GM06990 (cell line): ENCODE measurements at places on chromosomes 11 and 22.

GRCh38 chr11:1667121-1667850, 29.7 kb upstream of the KRTAP5-6 start:
- no peak for DNase-seq

GRCh38 chr22:50253046-50253915, 2.2 kb upstream of the HDAC10 start:
- peak; percentile 1 for DNase-seq

- DNase-seq: no peak
These were observed 7.8 kb downstream of the MYEOV start for GRCh38 chr11:69301455-69302401.

- peak; percentile 24 for DNase-seq
These were observed 76.2 kb upstream of the TTLL12 start for GRCh38 chr22:43262990-43263644.

DNA sequence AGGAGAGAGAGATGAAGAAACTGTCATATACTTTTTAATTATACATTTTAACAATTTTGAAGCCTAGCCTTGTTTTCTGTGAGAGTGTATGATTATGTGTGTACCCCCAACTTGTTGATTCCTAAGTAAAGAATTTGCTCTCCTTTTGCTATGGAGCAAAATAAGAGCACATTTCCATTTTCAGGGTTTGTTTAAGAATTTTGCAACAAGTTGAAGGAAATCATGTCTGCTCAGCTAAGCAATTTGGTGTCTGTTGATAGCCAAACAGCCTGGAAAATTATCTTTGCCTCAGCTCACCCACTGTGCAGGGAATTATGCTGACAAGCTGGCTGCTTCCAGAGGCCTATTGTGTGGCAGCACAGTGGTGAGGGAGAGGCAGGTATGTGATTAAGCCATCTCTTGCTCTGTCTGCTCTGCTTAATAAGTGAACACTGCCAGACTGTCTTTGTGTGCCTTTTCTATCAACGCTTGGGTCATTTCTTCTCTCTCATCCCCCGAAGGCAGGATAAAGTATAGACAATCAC, 135.1 kb upstream of the TTC12 start:
- no peak for DNase-seq

DNA sequence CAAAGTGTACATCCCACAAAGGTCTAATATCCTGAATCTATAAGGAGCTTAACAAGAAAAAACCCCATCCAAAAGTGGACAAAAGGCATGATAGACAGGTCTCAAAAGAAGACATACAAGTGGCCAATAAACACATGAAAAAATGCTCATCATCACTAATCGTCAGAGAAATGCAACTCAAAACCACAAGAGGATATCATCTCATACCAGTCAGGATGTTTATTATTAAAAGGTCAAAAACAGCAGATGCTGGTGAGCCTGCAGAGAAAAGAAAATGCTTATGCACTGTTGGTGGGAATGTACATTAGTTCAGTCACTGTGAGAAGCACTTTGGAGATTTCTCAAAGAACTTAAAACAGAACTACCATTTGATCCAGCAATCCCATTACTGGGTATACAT, 12.7 kb downstream of the LGALS12 start:
- no peak for DNase-seq

DNA sequence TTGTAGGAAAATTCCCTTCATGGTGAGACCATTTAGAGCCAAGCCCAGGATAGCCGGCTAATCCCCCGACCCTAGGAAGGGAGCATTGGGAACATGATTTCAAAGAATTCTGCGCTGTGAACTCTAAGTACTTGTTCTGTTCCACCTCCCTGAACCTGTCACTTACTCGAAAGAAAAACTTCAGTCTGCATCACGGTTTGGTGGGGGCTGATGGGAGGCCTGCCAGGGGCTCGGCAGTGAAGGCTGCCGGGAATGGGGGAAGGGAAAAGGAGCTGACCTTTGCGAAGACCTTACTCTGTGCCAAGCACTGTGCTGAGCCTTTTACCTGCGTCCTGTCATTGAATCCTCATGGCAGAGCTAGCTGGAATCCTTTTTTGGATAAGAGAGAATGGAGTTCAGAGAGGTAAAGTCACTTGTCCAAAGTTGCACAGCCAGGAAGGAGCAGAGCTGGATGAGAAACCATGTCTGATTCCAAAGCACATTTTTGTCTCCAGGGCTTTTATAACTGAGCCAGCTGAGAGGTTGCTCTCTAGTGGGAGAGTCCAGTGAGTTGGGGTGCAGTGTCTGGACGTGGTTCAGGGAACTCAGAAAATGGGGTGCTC, 15.4 kb downstream of the RASD2 start:
- no peak for DNase-seq

- DNase-seq: no peak
These were observed 5.1 kb upstream of the FAT3 start for GRCh38 chr11:92219476-92219875.

- peak; percentile 77 for DNase-seq
These were observed 30.0 kb upstream of the WNT11 start for GRCh38 chr11:76236092-76236999.

DNA sequence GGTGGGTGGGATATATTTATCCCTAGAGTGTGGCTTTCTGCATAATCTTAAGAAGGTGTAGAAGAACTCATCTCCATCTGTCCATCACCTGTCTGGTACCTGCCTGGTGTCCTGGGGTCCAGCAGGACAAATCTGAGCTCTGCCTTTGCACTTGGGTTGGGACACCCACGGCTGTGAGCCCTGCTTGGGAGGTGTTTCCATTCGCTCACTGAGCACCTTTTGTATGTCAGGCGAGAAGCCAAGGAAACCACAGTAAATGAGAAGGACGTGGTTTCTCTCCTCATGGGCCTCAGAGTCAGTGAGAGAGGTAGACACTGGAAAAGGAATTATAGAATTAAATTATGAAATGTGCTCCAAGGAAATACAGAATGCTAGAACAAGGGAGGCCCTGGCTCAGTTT, 555.9 kb downstream of the MIAT start:
- DNase-seq: no peak

DNA sequence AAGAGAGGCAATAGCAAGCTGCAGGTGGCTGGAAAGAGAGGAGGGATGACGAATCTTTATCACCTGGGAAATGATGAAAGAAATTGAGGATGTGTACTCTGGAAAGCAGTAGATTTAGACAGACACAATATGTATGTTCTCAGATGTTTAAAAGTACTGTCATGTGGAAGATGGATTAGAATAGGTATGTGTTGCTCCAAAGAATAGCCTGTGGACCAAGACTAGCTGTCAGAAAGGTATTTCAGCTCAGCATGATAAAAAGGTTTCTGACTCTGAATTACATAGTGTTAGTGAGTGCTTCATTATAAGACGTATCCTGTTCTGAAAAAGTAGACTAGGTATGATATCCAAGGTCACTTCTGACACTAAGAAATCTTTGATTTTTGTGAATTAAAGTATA, 322.4 kb downstream of the CNTN5 start:
- DNase-seq: no peak

DNA sequence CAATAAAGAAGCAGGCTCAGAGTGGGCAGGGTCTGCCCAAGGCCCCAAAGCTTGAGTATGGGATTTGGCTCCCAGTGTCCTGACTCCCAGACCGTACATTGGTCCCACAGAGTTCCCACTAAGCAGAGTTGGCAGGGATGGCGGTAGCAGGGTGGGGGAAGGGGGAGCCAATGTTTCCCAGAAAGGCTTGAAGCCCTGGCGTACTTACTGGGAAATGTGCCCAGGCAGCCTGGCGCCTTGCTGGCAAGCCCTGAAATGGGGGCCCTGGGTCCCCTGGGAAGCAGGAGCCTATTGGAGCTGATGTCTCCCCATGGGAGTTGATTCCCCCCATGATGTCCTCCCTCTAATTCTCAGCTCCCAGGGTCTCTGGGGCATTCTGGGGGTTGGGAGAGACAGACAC, 9.3 kb downstream of the ARHGEF17 start:
- DNase-seq: no peak

- DNase-seq: no peak
These were observed 11.6 kb downstream of the ARRB1 start for GRCh38 chr11:75339685-75340409.

GRCh38 chr22:40491990-40492631, 121.7 kb downstream of the SGSM3 start:
- DNase-seq: peak; percentile 72

- no peak for DNase-seq
These were observed 43.4 kb downstream of the WEE1 start for GRCh38 chr11:9616858-9617257.

- DNase-seq: no peak
These were observed 26.3 kb upstream of the PHF21B start for GRCh38 chr22:45036154-45036553.

DNA sequence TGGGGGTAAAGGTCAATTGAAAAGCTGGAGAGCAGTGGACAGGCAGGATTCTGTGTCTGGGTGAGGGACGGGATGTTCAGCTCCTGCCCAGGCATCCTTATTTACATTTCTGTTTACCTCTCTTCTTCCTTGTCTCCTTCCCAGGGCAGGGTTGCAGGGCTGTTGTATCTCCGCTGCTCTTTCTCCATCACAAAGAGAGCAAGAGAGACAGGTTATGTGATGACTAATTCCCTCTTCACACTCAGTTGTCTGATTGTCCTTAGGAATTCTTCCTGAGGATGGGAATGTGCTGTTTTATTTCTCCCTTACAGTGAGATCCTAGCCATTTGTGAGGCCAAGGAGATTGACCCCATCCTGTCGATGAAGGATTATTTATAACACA, 104.9 kb downstream of the VPREB1 start:
- no peak for DNase-seq

- no peak for DNase-seq
These were observed 35.9 kb upstream of the NUP50 start for GRCh38 chr22:45127866-45128265.

DNA sequence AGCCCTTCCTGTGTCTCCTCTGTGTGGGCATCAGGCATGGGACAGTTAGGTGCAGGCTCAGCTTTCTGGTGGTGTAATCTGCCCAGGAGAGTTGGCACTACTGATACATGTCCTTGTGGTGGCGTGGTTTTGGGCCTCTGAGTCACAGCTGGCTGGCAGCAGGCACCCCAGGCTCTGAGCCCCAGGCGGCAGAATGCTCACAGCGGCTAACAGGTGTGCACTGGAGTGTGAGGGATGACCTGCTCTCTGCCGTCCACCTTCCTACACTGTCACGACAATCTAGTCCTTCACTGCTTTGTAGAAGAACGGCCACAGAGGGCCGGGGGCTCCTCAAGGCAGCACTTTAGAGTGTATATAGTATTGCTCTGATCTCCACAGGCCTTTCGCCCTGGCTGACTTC, 100.3 kb upstream of the PITPNB start:
- no peak for DNase-seq

DNA sequence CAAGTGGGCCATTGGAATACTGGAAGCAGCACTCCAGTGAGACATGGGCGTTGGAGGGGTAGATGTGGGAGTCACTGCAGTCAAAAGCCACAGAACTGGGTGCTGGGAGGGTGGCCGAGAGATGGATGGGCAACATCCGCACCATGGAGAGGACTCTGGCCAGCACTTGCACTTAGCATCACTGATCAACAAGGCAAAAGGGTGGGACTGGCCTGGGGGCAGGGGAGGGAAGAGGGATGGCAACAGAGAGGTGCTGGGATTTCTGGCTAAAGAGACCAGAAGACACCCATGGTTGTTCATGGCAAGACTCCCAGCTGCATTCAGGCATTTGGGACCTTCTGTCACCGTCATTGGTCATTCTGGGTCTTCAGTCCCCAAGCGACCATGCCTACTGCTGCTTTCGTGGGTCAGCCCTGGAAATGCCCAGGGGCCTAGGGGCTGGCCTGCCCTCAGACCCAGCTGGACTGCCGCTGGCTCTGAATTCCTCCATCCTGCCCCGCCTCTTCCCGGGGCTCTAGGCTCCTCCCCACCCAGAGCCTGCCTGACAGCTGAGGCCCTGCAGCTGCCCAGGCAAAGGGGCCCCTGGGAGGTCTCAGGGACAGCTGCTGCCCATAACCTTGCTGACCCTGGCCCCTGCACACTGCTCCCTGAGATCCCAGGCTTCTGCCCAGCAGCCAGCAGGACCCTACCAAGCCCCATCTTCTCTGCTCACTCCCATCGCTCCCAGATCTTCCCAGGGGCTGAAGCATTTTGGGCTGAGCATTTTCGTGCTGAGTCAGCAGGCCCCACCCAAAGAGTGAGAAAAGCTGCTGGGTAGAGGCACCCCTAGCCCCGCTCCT, 13.0 kb upstream of the CDC42EP2 start:
- DNase-seq: no peak

- no peak for DNase-seq
These were observed 60.3 kb downstream of the NELL1 start for GRCh38 chr11:20729597-20730105.

DNA sequence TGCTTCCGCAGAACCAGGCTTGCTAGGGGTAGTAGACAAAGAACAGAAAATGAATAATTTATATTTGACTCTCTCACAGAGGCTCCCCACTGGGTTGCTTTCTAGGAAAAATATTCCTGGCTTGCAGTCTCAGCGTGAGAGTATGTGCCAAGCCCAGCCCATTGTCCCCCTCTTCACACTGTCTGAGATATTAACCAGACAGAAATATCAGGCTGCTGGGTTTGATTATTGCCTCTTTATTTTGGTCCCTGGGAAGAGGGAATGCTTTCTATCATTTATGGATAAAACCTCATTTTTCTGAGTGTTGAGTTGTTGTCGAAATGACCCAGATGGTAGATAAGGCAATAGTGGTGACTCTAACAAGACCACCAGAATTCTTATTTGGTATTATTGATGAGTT, 367.9 kb downstream of the METTL15 start:
- DNase-seq: no peak

- no peak for DNase-seq
These were observed 9.9 kb downstream of the OVCH2 start for GRCh38 chr11:7696424-7696823.

DNA sequence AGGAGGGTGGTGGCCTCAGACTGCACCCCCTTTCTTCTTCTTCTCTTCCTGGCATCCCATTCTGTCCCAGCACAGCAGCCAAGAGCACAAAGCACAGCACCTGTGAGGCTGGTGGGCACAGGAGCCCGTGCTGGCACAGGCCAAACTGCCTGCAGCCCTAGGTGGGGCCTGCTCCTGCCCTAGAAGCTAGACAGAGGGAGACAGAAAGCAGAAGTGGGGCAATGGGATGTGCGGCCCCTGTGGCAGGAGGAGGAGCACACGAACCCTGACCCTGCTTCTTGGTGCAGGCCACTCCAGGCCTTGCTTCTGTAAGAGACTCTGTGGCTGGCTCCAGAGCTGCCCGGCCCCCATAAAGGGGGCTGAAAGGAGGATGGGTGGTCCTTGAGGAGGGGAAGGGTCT, 3.9 kb upstream of the PTS start:
- DNase-seq: no peak

DNA sequence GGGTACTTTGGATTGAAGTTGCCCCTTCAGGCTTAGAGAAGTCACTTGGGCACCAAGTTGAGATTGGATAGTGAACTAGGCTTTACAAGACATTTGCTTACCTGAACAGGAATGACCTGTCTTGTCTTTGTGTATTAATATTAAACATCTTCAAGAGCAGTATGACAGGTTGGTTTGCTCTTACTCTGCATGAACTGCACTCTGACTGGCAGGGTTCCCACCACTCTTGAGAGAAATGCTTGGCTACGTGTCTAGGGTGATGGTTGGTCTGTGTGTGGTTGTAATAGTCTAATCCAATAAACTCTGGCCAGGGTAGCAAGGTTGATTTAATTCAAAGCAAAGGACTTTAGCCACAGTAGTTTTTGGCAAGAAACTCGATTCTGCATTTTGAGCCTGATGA, 20.1 kb upstream of the SPTBN2 start:
- DNase-seq: no peak
